ENCODE measurements at places on chromosomes 12 and 14.

DNA sequence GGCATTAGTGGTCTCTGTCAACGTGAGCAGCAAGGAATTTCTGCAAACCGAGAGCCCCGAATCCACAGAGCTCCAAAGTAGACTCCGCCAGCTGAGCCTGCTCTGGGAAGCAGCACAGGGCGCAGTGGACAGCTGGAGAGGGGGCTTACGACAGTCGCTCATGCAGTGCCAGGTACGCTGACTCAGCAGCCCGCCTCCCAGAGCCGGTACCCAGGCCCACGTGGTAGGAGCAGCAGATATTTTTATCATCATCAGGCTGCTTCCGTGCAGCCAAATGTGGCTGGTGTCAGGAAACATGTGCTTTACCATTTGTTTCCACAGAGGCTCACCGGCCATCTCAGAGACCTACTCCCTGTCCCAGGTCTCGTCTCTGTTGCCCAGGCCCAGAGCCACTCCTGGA is 73.7 kb downstream of the ESR2 start:
- DNase-seq: no peak

DNA sequence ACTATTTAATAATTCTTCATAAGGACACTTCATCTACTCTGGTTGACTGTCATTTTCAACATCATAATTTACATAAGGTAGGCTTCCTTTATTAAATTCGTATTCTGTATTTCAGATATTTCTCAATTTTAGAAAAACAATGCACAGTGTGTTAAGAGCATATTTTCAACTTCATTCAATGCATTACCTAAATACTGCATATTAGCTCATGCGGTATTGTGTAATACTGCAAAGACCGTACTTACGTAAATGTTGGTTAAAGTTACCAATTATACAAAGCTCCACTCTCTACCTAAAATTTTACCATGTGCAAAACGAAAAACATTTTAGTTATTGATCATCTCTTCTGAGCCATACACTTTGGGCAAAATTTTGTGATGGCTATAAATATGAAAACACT is 62.8 kb downstream of the EXOC5 start:
- DNase-seq: no peak

- DNase-seq: no peak
Observed at GRCh38 chr14:22838631-22839041, 2.3 kb downstream of the MMP14 start.

DNA sequence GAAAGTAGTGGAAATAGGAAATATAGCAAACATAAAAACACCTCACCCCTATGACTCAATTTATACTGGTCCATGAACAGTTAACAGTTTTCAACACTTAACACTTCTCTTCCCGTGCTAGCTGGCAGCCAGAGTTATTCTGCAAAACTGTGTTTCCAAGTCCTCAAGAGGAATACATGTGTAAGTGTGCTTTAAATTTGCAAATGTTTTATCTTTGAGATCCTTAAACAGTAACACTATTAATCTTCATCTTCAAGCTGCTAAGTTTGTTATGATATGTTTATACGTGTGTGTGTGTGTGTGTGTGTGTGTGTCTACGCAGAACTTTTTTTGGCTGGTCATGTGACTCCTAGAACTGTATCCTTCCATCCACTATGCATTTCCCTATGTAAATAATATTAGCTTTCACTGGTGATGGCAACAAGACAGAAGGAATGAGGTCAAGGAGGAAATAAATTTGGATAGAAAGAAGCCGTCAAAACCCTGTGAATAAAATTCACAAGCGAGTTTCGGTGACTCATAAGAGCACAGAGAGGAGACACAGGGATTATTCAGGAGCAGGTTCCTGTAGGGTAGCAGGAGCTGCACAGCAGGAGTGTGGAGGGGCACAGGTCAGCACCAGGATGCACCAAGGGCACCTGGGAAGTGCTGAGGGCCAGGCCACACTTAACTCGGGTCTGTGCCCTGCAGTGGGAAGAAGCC is 105.9 kb upstream of the ETV6 start:
- no peak for DNase-seq

DNA sequence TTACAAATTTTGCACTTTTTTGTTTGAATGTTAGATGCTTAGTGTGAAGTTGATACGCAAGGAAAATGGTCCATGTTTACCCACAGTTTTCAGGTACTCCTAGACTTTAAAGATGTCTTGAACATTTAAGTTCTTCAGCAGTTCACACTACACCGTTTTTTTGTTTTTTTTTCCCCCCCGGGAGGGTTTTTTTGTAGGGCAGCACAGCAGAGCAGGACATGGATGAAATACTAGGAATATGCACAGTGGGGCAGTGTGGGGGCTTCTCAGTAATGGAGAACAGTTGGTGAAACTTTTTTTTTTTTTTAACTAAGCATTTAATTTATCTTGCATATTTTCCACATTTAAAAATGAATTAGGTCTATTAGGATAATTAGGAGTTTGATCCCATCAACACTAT is 4.9 kb downstream of the RAN start:
- DNase-seq: no peak

DNA sequence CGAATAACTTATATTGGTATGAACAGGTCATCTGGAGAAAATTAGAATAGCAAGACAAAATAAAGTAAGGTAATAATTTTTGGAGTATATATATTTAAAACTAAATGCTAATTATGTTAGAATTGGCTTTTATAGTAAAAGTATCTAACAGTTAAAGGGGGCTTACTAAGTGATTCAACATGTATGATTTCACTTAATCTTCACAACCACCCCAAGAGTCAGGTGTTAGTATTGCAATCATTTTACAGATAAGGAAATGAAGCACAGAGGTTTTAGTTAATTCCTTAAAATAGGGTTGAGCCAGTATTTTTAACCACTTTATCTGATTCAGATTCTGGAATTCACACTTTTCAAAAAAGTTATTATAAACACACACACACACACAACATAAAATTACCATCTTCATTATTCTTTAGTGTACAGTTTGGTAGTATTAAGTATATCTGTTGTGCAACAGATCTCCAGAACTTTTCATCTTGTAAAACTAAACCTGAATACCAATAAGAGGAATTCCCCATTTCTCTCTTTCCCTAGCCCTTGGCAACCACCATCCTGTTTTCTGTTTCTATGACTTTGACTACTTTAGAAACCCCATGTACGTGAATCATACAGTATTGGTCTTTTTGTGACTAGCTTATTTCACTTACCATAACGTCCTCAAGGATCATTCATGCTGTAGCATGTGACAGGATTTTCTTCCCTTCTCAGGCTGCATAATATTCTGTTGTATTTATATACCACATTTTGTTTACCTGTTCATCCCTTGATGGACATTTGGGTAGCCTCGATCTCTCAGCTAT is 12.5 kb downstream of the A2M start:
- no peak for DNase-seq

DNA sequence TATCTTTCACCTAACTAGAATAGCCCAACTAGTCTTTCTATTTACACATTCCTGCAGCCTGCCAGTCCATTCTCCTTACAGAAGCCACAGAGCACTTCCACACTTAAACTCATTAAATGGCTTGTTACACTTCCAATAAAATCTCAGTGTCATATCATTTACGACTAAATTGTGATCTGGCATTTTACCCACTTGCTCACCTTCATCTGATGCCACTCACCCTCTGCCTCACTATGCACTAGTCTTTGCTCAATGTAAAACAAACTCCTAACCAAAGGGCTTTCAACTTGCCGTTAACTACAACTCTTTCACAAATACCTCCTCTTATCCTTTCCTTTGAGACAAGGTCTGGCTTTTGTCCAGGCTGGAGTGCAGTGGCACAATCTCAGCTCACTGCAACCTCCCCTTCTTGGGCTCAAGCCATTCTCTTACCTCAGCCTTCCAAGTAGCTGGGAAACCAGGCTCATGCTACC is 24.1 kb downstream of the YAF2 start:
- no peak for DNase-seq

DNA sequence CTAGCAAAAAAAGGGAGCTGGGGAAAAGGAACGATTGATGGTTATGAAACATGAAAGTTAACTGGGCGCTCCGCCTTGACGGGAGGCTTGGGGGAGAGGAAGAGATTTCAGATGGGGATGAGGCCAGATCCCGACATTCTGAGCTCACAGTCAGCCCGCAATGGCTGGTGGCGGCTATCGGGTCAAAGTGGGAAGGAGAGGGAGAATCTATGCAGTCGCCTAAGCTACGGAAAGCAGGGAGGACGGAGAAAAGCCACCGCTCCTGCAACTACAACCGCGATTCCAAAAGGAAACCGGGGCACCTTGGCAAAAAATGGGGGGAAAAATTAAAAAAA is 502 bp downstream of the MPHOSPH9 start:
- DNase-seq: no peak

DNA sequence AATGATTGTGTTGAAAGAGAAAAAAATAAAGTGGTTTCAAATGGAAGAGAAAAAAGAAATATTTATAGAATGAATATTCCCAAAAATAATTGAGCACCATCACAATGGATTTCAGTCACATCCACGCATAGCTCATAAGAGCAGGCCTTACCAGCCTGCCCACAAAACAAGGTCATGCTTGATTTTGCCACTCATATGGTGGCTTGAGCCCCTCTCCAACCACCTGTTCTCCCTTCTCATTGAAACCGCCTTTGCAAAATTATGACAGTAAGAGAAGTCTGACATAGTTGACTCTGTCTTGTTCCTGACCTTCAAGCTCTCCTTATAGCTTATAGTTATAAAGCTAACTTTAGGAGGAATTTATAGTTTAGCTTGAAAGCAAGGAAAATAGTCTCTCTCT is 33.3 kb upstream of the NAP1L1 start:
- DNase-seq: no peak

GRCh38 chr14:26594148-26594547 is 3.7 kb downstream of the NOVA1 start:
- DNase-seq: no peak

GRCh38 chr14:67881225-67881624 is 61.6 kb downstream of the RAD51B start:
- DNase-seq: no peak

DNA sequence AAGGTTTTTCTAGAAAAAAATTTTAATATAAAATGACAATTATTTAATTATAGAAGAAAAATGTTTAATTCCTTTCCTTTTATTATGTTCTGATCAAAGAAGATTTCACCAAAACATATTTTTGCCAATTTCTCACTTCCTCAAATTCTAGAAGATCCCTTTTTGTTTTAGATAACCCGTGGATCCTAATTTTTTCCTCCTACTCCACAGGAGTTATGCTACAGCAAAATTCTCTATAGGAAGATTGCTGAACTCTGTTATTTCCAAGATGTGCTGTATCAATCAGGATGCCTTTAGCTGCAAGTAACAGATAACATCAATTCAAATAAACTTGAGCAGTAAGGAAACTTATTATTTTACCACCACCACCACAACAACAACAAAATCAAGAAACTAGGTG is 3.8 kb upstream of the SNX6 start:
- no peak for DNase-seq

Measured in ecto neural progenitor cell (in vitro differentiated cells).